NCI-H2171 (cell line): ENCODE measurements at places on chromosomes 1 and 21.

- DNase-seq = no peak
These were observed 24.8 kb downstream of the COQ8A start for GRCh38 chr1:226964611-226965486.

DNA sequence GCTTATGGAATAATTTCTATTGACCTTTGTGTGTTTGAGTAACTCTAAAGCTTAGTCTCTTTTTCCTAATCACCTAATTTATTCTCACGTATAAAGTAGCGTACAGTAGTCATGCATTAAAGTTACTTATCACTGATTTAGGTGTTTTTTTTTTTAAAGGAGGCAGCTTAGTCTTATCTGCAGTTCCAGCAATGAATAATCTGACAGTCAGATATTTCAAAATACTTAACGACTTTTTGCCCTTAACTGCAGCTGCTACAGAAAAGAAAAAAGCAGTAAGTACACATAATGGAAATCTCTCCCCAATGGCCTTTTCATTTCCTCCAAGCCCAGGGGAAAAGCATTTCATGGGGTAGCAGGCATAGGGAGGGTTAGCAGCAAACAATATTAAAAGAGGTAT lies 54.6 kb downstream of the SLC35F3 start:
- no peak for DNase-seq

- DNase-seq = no peak
These were observed 39.1 kb downstream of the KANK4 start for GRCh38 chr1:62280150-62280549.

- DNase-seq = no peak
These were observed 17.8 kb downstream of the TMEM50A start for GRCh38 chr1:25355841-25356395.

DNA sequence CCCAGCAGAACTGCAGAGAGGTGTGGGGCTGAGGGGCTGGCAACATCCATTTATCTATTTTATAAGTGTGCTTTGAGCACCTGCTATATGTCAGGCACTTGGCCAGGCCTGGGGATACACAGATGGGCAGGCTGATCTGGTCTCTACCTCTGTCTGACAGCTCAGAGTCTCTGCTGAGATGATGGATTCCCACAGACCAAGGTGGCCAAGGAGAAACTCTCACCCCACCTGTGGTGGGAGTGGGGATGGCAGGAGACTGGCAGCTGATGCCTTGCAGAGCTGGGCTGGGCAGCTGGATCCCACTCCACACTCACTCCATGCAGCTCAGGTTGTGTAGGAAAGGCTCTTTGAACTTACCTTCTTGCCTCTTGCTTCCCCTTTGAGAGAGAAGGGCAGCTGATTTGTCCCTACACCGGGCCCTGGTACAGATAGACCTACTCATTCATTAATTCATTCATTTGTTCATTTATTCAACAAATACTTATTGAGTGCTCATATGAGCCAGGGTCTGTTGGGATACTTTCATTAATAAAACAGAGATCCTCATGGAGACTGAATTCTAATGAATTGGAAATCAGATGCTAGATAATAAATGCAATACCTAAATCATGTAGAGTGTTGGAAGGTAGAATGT lies 9.0 kb downstream of the ADORA1 start:
- DNase-seq = no peak

DNA sequence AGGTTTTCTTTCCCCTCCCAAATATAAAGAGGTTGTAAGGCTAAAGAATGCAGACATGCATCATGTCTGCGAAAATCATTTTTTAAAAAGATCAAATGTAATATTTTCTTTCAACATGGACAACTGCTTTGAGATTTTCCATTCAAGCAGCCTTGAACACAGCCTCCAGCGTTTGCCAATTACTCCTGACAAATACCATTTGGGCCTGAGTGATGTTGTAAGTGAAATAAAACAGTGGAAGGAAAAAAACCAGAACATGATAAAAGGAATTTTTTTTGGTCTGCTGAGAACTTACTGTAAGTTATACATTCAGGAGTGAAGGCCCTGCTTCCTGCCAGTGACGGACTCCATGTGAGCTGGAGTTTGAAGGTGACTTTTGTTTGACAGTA lies 37.2 kb downstream of the SETD4 start:
- DNase-seq = no peak

DNA sequence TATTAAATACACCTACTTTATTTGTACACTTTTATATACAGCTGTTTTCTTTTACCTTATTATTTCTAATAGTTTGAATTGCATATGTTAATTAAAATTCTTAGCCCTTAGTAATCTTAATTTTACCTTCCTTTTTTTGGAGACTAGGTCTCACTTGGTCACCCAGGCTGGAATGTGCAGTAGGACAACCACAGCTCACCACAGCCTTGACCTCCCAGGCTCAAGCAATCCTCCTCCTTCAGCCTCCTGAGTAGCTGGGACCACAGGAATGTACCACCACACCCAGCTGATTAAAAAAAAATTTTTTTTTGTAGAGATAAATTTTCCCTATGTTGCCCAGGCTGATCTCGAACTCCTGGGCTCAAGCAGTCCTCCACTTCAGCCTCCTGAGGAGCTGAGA lies 15.0 kb upstream of the SDC3 start:
- no peak for DNase-seq

DNA sequence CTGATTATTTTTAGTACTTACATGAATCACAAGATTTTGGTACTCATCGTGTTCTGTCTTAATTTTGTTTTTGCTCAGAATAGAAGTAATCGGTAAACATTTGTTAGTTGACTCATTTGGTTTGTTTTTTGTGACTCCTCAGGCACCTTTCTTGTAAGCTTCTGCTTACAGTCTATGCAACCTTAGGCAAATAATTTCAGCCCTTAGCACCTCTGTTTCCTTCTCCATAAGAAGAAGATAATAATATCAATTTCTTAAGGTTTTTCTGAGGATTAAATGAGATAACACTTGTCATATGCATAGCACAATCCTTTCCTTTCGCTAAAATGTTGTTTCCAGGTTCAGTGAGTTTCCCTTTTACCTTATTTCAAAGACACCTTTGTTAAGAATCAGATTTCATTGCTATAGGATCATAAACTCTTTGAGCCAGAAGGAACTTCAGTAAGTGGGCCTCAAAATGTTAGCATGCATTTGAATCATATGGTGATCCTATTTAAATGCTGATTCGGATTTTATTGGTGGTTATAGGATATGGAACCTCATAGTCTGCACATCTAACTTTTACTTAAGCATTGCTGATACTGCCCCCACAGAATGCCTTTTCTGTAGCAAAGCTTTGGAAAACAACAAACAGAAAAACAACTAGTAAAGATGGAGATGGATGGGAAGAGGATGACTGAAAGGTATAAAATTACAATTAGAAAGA lies 272.7 kb upstream of the CACYBP start:
- DNase-seq = no peak

- DNase-seq = no peak
These were observed 262.7 kb downstream of the PBX1 start for GRCh38 chr1:164821648-164822047.

GRCh38 chr1:234838182-234838581 lies 228.2 kb upstream of the IRF2BP2 start:
- DNase-seq = no peak

DNA sequence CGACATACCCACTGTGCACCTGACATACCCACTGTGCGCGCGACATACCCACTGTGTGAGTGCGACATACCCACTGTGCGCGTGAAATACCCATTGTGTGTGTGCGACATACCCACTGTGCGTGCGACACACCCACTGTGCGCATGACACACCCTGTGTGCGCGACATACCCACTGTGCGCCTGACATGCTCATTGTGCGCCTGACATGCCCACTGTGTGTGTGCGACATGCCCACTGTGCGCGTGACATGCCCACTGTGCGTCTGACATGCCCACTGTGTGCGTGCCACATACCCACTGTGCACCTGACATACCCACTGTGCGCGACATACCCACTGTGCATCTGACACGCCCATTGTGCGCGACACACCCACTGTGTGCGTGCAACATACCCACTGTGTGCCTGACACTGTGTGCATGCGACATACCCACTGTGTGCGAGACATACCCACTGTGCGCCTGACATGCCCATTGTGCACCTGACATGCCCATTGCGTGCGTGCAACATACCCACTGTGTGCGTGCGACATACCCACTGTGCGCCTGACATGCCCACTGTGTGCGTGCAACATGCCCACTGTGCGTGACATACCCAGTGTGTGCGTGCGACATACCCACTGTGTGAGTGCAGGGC lies 2.5 kb upstream of the RRP1 start:
- DNase-seq = no peak

DNA sequence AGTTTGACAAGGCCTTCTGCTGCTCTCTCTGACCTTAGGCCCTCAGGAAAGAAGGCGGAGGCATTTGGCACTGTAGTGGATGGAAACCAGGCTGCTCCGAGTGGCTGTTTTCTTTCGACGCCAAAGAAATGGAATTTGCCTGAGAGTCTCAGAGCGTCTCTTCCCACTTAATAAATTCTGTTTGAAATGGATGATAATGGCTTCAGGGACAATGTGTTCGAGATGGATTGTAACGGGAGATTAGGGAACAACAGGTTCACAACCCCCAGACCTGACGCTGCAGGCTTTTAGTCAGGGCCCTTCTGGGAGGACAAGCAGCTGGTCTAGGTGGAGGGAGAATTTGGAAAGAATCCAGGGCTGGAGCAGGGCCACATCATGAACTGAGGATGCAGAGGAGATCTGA lies 58.6 kb downstream of the TLR5 start:
- peak; percentile 29 for DNase-seq

GRCh38 chr1:25356848-25357247 lies 18.7 kb downstream of the TMEM50A start:
- DNase-seq = no peak

GRCh38 chr1:198903203-198903602 lies 264.4 kb downstream of the PTPRC start:
- no peak for DNase-seq

DNA sequence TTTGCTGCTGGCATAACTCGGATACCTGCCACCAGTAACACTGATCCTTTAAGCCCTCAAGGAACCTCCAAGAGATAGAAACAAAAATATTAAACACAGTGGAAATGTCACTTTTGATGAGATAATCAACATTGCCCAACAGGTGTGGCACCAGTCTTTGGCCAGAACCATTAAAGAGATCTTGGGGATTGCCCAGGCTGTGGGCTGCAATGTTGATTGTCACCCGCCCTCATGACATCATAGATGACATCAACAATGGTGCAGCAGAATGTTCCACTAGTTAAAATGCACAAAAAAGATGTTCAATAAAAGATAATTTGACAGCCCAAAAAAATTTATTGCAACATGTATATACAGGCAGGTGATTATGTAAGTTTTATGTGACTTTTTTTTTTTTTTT lies 20.2 kb upstream of the ZMYM1 start:
- DNase-seq = no peak

- DNase-seq = no peak
These were observed 14.6 kb upstream of the TMEM61 start for GRCh38 chr1:54965624-54966340.

- no peak for DNase-seq
These were observed 45.1 kb downstream of the TRPM2 start for GRCh38 chr21:44398499-44398898.

DNA sequence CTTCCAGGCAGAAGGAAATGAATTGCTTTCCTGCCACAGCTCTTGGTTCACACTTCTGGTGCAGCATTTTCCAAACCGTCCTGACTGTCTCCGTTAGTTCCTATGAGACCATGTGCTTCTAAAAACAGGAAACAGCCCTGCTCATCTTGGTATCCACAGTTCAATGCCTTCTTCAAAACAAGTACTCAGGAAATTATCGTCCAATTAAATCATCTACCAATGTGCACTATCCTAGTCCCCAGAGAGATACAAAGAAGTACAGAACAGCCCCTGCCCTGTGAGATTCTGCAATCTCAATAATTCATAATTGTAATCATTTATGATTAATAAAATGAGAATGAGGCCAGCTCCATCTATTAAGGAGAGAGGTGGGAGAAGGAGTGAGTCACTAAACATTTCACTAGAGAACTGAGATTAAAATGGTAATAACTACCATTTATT lies 11.2 kb downstream of the CLEC20A start:
- no peak for DNase-seq

- DNase-seq = no peak
These were observed 3.9 kb downstream of the NHLH1 start for GRCh38 chr1:160370561-160371345.

DNA sequence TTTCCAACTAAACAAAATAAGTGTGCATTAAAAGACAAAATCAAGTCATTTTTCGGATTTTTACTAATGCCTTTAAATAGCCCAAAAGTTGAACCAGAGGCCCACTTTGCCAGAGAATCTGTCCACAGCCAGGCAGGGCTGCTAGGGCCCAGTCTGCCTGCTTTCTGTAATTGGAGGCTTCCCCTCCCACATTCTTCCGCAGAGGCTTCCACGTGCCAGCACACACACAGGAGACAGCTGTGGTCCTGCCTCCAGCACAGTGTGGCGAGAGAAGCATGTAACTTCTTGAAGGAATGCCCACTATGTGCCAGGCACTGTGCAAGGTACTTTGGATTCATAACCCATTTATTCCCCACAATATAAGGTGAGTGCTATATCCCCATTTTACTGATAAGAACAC lies 11.3 kb upstream of the PDZK1IP1 start:
- DNase-seq = no peak

GRCh38 chr1:30645807-30646206 lies 77.6 kb downstream of the MATN1 start:
- DNase-seq = no peak

GRCh38 chr1:85396194-85396593 lies 68.8 kb downstream of the DDAH1 start:
- no peak for DNase-seq

GRCh38 chr1:11746092-11746491 lies 10.2 kb downstream of the AGTRAP start:
- DNase-seq = no peak

DNA sequence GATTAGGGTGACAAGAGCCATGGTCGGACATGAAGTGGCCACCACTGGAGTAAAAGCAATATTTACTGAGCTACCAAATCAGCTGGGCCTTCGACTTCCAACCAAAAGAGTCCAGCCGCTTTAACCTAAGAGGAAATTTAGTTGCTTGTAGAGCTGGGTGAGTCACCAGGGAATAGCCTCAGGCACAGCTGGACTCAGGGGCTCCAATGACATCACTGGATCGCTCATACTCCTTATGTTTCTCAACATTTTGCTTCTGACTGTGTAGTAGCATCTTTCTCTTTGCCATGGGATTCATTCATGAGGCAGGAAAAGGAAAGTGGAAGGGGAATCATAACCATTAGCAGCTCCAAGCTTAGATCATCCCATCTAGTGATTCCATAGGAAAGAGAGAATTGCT lies 664.4 kb downstream of the MATN1 start:
- DNase-seq = no peak
